ENCODE measurements at places on chromosomes 7 and 10. TPM values are rescaled to one million over a fixed set of nuclear protein-coding genes. Genes with fewer than 3 reads are reported as not detected.

GPR146 gene
- 3.9 TPM for total RNA-seq

TTYH3 gene
- total RNA-seq: 31.8 TPM

ITGB8 gene
- total RNA-seq: 57.4 TPM

TMEM236 gene
- 0.50 TPM for total RNA-seq

SH2B2 gene
- total RNA-seq: 4.1 TPM

PDE6C gene
- not detected for total RNA-seq

SLIT1 gene
- 23.1 TPM for total RNA-seq

GRCh38 chr10:7734821-7735220 is 31.7 kb downstream of the ITIH2 start:
- DNase-seq: no peak

DNA sequence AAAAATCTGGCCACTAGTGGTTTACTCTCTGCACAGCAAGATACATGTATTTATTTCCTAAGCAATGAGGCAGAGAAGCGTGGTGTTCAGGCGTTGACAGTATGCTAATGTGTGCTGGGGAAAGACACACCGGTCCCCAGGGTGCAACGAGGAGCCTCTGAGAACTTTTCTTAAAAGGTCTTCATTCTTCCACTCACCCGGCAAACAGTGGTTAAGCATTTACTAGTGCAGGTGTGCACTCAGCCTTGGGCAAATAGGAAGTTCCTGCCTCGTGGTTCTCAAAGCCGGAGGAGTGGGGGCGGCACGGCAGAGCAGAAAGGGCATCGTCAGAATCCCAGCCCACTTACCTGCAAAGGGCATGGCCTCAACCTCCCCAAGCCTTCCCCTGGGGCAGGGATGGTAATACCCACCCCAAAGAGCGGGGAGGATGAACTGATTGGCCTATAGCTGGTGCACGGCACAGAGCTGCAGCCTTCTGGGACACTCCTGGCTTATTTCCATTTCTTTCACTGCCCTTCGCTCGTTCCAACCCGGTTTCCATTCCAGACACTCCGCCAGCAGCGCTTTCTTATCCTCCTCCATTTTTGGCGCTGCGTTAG is 184.3 kb upstream of the CTBP2 start:
- no peak for DNase-seq

DNA sequence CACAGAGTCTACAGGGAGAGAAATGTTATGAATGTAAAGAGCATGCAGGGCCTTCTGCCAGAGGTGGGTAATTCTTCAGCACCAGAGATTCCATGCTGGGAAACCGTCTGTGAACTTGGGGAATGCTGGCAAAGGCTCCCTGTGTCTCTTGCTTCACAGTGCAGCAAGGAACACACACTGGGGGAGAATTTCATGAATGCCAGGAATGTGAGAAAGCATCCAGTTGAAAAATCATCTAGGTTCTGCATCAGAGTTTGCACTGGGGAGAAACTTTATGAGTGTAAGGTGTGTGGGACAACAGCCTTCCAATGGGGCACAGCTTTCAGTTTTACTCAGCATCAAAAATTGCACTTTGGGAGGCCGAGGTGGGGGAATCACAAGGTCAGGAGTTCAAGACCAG is 224.3 kb upstream of the IGFBP3 start:
- DNase-seq: no peak

DNA sequence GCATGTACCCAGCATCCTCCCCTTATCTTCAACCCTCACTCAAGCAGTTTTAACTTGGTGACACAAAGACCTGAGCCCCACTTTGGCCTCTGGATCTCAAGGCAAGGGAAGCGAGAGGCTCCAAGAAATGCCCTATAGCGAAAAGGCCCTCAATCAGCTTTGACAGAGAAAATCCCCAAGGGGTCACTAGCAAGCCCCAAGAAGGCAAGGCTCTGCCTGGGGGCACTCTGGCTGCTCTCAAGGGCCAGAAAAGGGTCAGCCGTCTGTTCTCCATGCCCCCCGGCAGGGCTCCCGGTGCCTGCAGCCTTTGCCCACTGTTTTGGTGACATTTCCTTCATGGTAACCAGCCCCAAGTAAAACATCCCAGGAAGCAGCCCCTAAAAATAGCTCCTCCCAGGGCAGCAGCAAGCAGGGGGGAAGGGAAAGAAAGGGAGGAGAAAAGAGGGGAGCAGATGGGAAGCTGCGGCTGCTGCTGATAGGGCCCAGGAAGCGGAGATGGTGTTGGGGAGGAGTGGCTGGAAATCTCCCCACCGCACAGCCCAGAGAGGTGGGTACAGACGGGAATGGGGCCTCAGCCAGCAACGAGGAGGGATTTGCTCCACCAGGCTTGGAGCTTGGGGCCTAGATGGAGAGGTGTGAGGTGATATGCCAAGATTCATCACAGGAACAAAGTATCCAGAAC is 7.1 kb downstream of the CAMK2G start:
- DNase-seq: no peak

GRCh38 chr7:113412410-113412809 is 294.1 kb upstream of the SMIM30 start:
- no peak for DNase-seq

DNA sequence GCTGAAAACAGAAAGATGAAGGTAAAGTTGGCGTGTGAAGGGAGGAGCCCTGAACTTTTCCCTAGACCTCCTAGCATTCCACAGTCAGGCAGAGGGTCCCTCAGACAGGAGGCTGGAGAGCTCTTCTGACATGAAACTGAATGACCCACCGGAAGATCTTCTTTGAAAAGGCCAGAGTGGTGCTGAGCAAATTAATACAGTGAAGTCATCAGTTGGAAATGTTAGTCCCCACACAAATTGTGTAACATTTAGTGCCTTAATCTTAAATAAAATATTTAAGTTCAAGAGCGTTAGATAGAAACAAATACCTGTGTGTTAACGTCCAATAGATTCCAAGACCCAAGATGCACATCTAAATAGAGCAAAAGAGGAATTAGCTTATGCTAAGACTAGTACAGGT is 49.0 kb upstream of the WNT16 start:
- no peak for DNase-seq

- DNase-seq: no peak
Measured at GRCh38 chr10:59617996-59618395, 91.7 kb downstream of the SLC16A9 start.

DNA sequence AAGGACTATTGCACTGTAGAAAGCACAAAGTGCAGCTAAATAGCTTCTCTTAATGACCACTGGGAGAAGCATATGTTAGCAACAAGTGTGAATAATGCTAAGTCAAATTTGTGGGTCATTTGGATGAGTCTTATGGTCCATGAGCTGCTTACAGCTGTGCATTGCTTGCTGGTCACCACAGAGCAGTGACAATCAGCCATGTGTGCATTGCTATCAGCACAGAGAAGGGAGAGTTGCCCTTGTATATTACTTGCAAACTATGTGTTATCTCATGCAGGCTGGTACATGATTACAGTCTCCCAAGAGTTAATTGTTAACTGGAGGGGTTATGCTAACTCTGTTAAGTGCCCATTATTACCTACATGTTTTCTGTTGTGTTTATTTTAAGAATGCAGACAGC is 25.7 kb downstream of the MRPS33 start:
- DNase-seq: no peak

DNA sequence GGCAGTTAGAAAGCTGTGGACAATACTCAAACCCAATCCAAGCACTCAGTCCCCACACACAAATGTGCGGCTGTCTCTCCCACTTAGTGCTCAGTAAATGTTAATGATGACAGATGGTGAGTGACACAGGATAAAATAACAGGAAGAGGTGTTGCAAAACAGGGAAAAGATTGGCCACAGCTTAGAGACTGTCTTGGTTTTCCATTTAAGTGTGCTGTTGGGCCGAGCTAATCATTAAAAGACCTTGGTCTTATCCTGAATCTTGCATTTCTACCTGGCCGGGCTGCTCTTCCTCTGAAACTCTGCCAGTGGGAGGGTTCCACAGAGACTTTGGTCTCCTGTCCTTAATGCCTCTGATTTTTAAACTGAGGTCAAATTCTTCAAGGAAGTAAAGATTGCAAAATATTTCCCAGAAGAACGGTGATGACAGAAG is 113.1 kb upstream of the RNF32 start:
- no peak for DNase-seq

DNA sequence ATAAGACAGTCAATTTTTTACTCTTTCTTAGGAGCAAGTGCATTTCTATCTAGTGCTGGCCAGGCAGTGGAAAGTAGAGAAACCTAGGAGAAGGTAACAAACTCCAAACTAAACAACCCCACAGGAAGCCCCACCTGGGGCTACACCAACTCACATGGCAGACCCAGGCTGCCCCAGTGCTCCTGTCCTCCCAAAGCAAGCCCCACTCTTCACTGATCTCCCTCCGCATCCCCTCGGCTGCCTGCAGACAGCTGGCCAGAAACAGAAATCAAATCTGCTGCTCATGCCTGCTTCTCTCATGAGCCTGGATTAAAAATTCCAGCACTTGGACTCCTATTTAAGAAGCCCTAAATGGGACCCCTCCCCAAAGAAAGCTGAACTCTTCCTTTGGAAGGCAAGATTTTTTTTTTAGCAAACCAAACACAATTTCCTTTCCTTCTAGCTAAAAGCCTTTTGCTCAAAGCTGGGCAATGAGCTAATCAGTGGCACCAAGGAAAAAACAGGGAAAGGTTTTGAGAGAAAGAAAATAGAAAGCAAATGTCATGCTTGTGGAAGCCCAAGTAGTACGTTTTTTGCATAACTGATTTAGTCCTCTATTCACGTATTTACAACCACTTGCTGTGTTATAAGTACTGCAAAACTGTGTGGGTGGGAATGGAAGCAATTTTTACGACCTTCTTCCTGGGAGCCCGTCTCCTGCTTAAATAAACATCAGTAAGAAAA is 10.8 kb downstream of the PDE1C start:
- DNase-seq: no peak

DNA sequence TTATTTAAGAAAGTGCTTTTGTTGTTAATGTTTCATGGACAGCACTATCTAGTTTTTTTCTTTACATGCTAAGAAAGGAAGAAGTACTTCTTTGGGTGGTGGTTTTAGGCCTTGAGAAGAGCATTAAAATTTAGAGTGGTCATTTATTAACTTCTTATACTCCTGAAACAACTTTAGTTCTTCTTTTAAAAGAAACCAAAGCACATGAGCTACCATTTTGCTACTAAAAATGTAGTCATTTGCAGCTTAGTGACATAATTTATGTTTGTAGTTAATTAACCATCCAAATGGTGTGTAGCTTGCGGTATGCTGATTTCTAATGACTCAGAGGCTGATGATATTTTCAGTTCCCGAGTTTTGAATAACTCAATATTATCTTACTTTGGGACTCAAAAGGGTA is 207.5 kb downstream of the BBS9 start:
- DNase-seq: no peak

- no peak for DNase-seq
Measured at GRCh38 chr7:47896809-47897423, 51.4 kb downstream of the PKD1L1 start.

GRCh38 chr10:6269432-6269831 is 66.7 kb downstream of the PFKFB3 start:
- DNase-seq: no peak

DNA sequence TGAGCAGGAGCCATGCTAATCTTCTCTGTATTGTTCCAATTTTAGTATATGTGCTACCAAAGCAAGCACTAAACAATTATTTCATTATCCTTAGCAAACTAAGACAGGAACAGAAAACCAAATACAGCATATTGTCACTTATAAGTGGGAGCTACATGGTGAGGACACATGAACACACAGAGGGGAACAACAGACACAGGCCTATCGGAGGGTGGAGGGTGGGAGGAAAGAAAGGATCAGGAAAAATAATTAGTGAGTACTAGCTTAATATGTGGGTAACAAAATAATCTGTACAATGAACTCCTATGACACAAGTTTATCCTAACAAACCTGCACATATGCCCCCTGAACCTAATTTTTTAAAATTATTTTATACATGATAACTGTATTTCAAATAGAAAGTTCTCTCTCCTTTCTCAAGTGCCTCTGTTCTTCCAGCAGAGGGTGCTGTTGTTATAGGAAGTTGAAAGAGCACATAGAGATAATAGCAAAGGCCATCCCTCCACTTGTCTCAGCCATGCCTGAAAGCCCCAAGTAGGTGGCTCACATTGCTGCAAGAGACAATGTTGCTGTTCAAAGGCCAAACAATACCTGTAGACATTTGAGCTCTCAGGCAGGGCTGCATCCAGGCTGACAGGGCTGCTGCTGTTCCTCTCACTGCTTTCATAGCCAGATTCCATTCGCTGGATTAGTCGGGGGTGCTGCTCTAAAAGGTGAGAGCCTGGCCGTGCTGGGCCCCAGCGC is 33.4 kb upstream of the PPP3CB start:
- DNase-seq: peak; percentile 33

DNA sequence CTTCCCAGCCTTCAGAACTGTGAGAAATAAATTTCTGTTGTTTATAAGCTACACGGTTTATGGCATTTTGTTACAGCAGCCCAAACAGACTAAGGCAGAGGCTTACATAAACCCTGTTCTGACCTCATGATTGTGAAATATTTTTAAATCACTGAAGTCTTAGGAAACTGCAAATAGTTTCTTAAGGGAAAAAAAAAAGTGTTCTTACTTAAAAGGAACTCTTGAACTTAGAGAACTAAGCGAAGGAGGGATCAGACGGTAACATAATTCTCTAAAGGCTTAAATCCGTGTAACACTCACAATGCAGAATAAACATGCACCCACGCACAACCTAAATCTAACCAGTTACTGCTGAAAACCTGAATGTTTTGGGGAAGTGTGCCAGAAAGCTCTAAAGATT is 749.1 kb upstream of the LRRTM3 start:
- DNase-seq: no peak

GRCh38 chr7:30366606-30367005 is 82.2 kb downstream of the ZNRF2 start:
- no peak for DNase-seq

DNA sequence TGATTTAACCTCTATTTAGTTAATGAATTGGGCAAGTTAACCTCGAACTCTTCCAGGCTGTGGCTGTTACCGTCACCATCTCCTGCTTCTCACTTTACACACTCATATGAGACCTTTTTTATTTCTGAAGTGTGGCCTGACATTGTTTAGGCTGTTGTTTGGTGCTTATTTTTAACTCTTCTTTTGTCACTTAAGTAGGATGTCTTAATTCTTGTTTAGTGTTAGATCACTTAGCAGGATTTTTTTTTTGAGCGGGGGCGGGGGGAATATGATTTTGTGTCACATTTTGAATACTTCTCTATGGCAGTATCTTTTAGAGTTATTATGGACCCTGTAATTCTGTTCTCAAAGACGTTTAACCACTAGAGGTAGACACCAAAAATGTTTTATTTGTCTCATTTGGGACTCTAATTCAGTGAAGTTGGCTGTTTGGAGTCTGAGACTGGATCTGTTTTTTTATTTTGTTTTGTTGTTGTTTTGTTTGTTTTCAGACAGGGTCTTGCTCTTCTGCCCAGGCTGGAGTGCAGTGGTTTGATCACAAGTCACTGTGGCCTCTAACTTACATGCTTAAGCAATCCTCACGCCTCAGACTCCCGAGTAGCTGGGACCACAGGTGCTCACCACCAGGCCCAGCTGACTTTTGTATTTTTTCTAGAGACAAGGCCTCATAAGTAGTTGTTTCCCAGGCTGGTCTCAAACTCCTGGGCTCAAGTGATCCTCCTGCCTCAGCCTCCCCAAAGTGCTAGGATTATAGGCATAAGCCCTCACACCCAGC is 73.5 kb downstream of the CUX1 start:
- DNase-seq: no peak
